ENCODE measurements at places on chromosomes 5 and 9. TPM values are rescaled to one million over a fixed set of nuclear protein-coding genes. Genes with fewer than 3 reads are reported as not detected.

Gene IFNA8
- total RNA-seq: not detected

GRCh38 chr5:39759701-39760100 is 334.9 kb upstream of the DAB2 start:
- DNase-seq: no peak

DNA sequence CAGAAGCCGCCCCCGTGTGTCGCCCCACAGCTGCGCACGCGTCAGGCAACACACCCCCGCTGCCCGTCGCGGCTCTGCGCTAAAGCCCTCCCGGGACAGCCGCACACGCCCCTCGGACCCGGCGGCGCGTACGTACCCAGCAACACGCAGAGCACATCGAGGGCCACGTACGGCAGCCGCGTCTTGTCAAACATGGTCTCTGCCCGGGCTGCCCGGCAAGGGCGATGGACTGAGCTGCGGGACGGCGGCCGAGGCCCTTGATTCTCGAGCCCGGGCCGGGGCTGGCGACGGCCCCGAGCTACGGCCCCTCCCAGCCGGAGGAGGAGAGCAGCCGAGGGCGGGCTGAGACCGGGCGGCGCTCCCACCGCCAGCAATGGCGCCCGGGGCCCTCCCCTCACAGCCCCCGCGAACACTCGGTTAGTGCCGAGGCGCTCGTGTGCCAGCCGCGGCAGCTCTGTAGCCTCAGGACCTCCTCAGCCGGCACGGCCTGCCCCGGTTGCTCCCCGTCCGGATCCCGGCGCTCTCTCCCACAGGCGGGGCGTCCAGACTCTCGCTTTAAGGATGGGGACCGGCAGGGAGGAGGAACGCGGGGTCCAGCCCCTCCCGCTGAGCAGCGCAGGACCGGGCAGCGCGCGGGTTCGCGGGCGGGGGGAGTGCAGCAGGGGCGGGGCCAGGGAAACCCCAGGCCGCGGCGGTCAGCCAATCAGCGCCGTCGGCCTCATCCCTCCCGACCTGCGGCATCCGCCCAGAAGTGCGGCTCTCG is at the start of gene PLPP1:
Gene PLPP1 (minus strand): TSS at position 529 of the 763 bp plus-strand sequence. CDS start 335 bp downstream, at position 194.
- DNase-seq: peak; percentile 92

Gene ADGRD2
- not detected for total RNA-seq

Gene AQP3
- 14.3 TPM for total RNA-seq

Gene ALDH1A1
- 24.0 TPM for total RNA-seq

DNA sequence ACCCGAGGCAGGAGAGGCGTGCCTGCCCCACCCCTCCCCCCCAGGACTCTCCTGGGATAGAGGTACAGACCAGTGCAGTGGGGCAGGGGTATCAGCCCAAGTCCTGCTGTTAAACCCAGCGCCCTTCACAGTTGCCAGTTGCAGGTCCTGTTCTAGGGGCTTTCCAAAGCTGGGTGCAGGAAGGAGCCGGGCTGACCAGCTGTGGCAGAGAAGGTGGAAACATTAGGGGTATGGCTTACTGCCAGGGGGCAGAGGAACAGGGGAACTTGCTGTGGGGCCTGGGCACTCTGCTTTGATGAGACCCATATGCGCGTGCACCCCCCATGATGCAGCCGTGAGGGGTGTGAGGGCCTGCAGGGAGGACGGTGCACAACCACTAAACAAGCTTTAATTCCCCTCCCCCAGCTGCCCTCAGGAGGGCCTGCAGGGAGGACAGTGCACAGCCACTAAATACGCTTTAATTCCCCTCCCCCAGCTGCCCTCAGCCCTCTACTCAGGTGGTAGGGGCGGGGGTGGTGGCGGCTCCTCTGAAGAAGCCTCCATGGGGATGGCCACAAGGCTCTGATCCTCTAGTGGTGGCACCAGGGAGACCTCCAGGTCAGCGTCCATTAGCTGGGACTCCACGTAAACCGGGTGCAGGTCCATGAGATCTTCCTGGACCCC is 766 bp upstream of the LRRC26 start:
- no peak for DNase-seq

DNA sequence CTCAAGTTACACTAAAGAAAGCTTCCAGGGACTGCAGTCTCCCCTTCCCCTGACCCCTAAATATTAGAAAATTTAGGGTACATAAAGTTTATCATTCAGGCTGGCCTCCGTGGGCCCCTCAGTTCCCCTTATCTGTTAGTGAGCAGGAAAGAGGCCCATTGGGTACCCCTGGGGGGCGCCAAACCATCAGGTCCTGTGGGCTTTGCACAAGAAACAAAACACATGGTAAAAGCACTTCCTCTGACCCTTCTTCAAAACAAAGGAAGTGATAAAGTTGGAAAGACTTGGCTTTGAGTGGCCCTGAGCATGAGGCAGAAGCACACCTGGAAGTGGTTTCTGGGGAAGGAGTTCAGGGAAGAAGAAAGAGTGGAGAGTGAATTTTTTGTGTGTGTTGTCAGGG is 213.0 kb downstream of the SMARCA2 start:
- no peak for DNase-seq

GRCh38 chr5:115850744-115851416 is 9.1 kb downstream of the AP3S1 start:
- DNase-seq: no peak

- DNase-seq: peak; percentile 70
Measured at GRCh38 chr9:122810306-122810946, 10.5 kb downstream of the OR1K1 start.

DNA sequence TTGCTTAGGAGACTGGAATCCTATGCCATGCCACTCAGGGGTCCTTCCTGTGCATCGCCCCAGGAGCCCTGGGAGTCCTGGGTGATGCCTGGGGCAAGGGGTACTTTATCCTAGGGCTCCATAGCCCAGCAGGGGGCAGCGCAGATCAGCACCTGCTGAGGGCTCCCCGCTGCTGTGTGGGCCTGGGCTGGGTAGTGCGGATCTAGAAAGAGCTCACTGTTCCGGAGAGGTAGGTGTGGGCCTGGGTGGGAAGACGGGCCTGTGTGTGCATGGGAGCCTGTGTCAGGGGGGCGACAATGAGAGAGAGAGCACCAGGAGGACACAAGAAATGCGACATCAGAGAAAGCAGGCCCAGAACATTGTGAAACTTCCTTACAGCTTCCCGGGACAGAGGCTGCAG is 11.4 kb upstream of the DAB2IP start:
- DNase-seq: no peak

DNA sequence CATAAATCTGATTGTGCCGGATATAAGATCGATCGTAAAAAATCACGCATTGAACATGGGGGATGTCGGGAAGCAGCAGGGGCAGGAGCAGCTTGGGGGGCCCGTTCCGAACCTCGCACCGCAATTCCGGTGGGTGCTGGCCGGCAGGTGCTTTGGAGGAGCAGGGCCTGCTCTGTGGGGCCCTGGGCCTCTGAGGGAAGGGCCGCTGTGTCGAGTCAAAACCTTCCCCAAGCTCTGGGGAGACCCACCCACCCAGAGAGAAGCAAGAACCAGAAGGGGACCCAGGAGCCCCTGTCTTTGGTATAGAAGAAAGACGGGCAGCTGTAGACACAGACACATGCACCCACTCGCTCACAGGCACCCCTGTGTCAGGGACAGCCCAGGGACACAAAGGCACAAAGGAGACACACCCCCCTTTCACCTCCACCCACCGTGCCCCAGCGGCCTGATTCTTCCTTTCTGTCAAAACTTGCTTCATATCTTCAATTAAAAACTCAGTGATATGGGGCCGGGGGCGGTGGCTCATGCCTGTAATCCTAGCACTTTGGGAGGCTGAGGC is 49.4 kb upstream of the ZBTB43 start:
- no peak for DNase-seq

Gene POLR1E
- total RNA-seq: 13.3 TPM

- no peak for DNase-seq
Measured at GRCh38 chr9:15277400-15278090, 29.5 kb downstream of the TTC39B start.

- no peak for DNase-seq
Measured at GRCh38 chr5:30572279-30572678, 621.2 kb upstream of the CDH6 start.

GRCh38 chr5:119037496-119038215 is 33.2 kb upstream of the DMXL1 start:
- DNase-seq: no peak

DNA sequence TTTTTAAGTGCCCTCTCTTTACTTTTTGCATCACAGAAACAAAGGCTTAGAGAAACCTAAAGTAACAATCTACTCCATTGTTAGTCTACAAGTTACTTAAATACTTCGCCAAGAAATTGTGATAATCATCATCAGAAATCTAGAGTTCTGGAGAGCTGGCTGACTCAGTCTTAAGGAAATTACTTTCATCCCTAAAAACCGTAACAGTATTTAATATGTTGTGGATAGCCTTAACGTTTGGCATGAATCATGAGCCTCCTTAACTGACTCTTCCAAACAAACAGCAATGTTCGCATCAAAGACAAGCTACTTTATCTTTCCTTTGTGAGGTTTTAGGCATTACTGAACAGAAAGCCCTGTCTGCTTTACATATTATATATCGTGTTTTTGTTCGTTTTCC is 128.7 kb downstream of the NIPBL start:
- no peak for DNase-seq

Gene OR13F1
- not detected for total RNA-seq

DNA sequence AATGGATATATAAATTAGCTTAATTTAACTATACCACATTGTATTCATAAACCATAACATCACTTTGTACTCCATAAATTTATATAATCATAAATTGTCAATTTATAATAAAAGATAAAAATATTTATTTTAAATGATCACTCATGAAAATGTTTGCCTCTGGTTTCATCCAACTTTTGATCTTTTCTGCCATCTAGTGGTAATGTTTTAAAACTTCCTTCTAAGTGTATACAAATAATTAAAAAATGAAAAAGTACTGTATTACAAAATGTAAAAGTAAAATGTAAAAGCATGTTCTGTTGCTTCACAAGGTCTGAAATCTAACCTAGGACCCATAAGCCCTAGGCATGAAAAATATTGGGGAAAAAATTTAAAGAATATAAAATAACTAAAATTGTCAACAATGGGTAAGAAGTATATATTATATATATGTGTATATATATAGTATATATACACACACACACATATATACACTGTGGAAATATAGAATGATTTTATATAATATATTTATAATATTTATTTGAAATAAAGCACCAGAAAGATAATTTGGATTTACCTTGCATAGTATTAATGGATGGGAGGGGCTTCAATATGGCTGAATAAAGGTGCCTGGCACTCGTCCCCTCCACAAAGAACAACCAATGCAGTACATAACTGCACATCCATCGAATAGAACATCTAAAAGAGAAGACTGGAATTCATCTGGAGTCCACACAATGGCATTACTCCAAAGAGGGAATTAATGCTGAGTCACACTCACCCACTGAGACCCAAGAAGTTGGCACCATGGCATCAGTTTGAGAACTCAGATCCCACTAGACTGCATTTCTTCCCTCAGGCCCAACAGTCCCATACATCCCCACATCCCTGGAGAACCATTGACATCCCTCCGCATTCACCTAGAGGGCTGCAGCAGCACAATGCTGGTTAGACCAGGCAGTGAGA is 32.5 kb downstream of the ANXA1 start:
- no peak for DNase-seq

Gene PCDHA11
- total RNA-seq: 0.12 TPM

GRCh38 chr9:128706045-128706444 is 3.7 kb downstream of the PKN3 start:
- no peak for DNase-seq

- DNase-seq: no peak
Measured at GRCh38 chr9:80646211-80646610, 1043.1 kb downstream of the TLE1 start.

- no peak for DNase-seq
Measured at GRCh38 chr9:138051586-138052321, 174.2 kb downstream of the CACNA1B start.

DNA sequence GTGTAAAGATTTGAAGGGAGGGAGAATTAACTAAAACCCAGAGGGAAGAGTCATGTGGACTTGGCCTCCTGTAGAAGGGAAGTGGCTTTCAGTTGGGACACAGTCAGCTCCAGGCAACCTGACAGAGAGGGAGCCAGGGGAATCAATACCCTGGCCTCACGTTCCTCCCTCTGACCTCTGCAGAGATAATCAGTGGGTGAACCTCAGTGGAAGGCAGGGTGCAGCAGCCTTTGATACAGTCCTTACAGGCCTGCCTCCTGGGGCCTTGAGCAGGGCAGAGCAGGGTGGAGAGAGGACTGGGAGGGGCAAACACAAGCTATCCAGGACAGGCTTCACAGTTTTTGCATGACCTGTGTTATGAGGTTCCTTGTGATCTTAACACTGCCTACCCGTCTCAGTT is 61.9 kb upstream of the GPBP1 start:
- no peak for DNase-seq

Gene RACK1
- 1,155 TPM for total RNA-seq

Gene SH3GL2
- 0.28 TPM for total RNA-seq

Gene LCN9
- total RNA-seq: not detected

DNA sequence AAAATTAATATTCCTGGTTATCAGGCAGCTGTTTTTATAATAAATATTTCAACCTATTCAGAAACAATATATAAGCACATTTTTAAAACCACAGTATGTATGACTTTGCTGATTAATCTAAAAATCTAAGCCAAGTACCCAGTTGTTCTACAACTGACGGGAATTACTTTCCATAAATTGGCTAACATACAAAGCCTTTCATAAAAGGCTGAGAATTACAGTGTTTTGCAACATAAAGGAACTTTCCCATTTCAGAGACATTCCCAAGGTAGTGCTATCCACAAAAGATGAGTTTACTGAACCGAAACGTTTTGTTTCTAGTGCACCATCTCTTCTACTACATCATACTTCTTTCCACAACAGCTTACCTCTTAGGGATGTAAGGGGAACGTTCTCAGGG is 7.2 kb downstream of the RNF145 start:
- no peak for DNase-seq

DNA sequence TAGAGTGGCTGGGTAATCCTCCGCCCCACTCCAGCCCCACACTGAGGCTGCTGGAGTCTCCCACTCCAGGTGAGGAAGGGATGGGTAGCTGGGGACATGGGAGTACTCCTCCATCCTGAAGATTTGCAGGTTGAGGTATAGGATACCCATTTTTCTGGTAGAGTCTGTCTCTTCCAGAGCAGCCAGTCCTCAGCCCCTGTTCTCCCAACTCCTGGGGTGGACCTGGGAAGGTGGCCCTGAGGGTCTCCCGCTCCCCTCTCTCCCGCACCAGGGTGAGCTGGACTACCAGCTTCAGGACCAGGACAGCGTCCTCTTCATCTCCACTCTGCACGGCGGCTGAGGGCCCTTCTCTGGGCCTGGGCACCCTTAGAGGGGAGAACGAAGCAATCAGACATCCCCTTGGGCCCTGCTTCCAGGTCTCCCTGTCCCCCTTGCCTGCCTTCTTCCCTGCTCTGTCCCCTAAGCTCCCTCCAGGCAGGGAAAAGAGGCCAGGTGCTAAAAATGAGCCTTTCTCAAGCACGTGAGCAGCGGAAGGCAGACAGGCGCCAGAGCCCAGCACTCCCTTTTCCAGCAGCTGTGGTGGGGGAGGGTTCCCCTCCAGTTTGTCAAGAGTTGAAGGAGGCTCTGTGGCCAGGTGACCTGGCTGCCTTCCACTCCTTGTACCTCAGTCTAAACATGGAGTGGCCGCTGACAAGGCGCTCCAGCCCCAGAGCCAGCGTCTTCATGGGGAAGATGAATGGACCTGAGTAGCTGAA is 18.4 kb downstream of the URM1 start:
- DNase-seq: no peak

- no peak for DNase-seq
Measured at GRCh38 chr9:18743971-18744370, 270.0 kb downstream of the ADAMTSL1 start.

All from right atrium auricular region (tissue), 2 donors.